T-helper 22 cell (primary cell): ENCODE measurements at places on chromosomes 1 and 21.

- DNase-seq = no peak
Observed at GRCh38 chr21:46210378-46211136, 18.0 kb downstream of the LSS start.

DNA sequence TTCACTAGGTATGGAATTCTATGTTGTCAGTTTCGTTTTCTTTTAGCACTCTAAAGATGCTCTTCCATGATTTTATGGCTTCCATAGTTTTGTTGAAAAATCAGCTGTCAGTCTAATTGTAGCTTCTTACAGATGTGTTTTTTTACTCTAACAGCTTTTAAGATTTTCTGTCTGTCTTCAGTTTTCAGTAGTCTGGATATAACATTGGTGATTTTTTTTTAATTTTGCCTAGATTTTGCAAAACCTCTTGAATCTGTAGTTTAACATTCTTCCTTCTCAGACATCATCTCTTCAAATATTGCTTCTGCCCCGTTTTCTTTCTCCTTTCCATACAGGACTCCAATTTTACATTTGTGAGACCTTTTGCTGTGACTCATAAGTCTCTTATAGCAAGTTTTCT is 17.9 kb upstream of the DYRK1A start:
- DNase-seq = no peak

- no peak for DNase-seq
Observed at GRCh38 chr1:64323882-64324281, 120.5 kb downstream of the UBE2U start.

GRCh38 chr1:235999259-235999925 is 65.5 kb downstream of the NID1 start:
- peak; percentile 85 for DNase-seq

GRCh38 chr1:48792961-48793360 is 16.3 kb upstream of the BEND5 start:
- no peak for DNase-seq

DNA sequence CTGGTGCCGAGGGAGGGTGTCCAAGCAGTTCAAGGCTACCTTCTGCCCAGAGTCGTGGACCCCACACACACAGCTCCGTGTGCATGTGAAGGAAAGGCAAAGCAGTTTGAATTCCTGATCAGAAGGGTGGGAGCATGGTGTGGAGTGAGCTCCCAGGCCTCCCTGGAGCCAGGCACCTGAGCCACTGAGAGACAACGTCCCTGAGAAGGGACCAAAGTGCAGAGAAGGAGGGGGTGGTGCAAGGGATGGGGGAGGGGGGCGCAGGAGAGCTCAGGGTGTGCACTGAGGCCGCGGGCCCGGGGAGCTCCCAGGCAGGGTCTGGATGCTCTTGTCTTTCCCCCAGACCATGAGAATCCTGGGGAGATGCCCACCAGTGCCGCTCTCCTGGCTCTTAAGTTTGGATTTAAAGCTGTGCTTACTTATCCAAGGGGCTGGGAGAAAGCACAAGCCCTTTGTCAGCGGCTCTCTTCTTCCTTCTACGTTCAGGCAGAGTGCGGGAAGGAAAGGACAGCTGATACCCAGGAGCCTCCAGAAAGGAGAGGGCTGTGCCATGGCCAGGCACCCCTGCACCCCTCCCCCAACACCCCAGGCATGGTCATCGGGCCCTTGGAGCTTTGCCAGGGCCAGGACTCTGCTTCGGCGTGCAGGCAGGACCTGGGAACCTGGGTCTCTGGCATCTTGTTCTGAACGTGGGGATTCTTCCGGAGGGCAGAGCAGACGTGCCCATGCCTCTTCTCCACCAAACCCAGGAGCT is 24.1 kb downstream of the ACTA1 start:
- DNase-seq = no peak

- DNase-seq = no peak
Observed at GRCh38 chr1:99565606-99566289, 80.2 kb upstream of the PALMD start.

DNA sequence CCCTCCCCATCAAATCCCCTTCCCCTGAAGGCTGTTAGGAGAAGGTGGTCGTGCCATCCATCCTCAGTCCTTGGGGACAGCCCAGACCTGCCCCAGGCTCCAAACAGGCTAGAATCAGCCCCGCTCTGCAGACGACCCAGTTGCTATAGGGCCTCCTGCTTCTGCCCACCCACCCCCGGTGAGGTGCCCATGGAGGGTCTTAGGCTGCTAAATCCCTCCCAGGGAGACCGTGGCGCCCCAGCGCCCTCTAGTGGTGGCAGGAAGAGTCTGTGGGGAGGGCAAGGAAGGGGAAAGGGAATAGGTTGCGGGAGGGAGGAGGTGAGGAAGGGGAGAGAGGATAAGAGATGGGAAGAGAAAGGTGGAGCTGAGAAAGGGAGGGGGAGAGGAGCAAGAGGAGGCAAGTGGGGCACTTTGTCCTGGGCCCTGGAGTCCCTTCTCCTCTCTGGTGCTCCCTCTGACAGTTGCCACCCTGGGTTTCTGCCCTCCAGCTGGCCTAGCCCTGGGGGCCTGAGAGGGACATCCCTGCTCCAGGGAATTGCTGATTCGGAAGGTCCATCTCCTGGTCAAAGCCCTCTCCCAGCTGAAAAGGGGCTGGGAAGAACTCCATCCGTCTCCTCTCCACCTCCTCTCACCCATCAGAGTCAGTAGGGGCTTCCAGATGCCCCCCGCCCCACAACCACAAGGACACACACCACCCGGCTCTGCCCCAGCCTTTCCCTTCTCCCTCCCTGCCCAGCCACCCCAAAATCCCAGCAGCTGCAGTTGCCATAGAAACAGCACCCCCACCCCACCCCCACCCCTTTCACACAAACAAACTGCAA is 55.4 kb downstream of the CAMK2N1 start:
- DNase-seq = no peak

- no peak for DNase-seq
Observed at GRCh38 chr21:45788637-45789506, 145.3 kb downstream of the PCBP3 start.

DNA sequence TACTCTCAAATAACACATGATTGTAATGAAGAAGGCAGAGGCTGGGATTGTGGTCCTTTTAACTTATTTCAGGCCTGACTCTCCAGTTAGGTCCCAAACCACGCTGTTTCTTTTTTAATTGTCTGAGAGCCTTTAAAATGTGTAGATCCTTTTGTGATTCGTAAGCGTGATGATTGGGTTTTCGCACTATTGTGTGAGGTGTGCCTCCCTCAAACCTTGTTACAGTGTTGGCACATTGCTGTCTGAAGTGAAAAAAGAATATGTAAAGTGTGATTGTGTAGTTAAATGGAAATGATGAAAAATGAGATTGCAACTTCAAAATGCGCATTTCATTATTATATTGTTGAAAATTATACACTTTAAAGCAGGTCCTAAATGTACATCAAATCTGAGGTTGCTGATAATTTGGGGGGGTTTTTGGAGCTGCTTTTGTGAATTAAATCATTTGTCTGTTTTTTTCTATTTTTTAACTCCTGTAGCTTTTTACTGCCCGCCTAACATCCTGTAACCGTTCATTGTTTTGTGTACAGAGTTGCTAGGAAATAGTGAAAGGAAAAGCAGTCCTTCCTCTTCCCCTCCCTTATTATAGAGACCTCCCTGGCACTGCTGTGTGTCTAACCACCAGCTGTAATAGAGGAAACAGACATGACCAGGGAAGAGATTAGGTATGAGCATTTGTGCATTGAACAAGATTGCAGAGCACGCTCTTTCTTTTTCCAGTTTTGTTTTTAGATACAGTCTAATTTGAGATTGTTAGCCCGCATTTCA is 43.3 kb downstream of the IARS2 start:
- DNase-seq = no peak

- DNase-seq = no peak
Observed at GRCh38 chr1:31751822-31752241, 12.3 kb downstream of the ADGRB2 start.

DNA sequence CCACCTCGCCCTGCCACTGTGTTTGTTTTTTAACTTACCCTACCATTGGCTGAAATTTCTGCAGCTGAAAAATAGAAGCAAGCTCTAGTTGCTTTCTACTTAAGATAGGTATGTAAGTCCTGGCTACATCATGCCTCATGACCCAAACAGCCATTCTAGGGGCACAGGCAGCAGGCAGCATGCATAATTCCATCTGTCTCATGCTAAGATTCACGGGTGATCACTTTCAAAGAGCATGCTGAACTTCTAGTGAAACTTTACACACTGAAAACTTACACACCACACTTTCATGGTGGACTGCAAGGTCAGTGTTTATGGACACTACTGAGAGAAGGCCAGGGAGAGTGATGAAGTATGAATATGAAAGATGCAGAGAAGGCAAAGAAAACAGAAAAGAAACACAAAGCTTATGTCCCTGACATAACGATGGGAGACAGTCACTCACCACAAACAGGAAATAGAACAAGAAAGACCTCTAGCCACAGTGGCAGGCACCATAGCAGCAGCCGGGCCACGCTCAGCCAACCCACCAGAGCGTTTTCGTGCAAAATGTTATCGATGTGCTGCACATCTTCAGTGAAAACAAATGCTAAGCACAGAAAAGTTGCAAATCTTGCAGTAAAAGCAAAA is 102.3 kb upstream of the TIAM1 start:
- peak; percentile 16 for DNase-seq

- no peak for DNase-seq
Observed at GRCh38 chr1:98924977-98925376, 79.7 kb downstream of the PLPPR5 start.

- no peak for DNase-seq
Observed at GRCh38 chr1:109997867-109998229, 13.3 kb downstream of the AHCYL1 start.

GRCh38 chr1:115023593-115023992 is 6.0 kb upstream of the TSHB start:
- DNase-seq = no peak

GRCh38 chr1:185468626-185469025 is 151.6 kb upstream of the IVNS1ABP start:
- no peak for DNase-seq

DNA sequence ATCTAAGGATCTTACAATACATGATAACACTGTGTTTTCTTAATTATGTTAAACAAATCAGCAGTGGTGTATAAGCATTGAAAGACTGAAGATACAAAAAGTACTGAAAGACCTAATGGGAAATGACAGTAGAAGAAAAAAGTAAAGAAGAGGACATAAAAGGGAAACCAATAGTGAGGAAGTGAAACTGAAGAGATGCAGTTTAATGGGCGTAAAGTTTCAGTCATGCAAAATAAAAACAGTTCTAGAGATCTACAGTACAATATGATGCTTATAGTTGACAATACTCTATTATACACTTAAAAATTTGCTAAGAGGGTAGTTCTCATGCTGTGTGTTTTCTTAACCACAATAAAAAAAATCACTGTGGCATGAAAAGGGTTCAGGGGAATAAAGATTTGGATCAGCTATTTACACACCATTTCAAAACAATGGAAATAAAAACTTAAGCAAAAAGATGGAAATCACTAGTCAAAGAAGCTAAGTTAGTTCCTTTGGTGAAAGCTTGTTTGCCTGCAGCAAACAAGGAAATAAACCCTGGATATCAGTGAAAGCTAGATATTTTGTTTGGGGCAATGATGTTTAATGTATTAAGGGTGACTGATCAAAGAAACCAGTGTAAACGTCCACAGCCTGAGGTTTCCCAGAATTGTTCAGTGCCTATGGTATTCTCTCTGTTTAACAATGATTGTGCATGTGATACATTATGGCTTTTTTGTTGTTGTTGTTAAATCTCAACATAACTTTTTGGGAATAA is 1160.8 kb upstream of the ADGRL2 start:
- no peak for DNase-seq

DNA sequence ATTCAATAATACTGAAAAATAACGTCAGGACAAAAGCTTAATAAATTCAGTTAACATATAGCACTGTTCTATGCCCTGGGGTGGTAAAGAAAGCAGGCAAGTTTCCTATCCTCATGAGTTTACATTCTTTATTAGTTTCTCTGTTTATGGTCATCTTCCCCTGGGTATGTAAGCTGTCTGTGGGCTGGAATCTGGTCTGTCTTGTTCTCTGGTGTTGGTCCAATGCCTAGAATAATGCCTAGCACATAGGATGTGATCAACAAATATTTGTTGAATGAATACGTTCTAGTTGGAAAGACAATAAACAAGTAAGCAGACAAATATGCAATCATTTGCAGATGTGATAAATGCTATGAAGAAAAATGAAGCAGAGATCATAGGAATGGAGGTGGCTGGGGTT is 7.2 kb upstream of the IGSF3 start:
- DNase-seq = no peak

- DNase-seq = no peak
Observed at GRCh38 chr1:36203554-36204346, 20.5 kb upstream of the THRAP3 start.

DNA sequence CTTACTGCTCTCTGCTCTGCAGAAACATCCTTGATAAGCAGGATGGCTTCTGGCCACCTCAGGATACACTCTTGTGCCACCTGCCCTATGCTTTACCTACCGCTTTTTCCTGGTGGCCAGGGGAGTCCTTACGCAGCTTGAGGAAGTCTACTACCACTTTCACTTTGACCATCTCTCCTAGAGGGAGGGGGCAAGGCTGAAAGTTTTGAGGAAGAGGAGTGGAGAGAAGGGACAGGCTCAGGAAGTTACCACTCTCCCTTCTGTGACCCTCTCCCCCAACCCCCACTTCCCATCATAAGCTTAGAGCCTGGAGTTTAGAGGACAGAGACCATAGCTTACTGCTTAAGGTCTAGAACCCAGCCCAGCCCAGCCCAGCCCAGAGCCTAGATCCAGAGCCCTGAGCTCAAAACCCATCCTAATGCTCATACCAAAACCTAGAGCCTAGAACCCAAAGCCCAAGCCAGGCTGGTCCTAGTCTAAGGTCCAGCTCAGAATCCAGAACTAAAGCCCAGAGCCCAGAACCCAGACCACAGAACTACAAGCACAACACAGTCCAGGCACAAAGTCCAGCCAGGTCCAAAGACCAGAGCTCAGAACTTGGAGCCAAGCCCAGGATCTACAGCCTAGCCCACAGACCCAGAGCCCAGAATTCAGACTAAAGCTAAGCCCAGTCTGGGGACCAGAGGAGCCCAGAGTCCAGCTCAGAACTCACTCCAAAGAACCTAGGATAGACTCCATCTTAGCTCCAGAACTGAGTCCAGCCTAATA is 18.0 kb upstream of the MFSD2A start:
- no peak for DNase-seq

GRCh38 chr1:204161609-204162493 is 4.3 kb downstream of the REN start:
- no peak for DNase-seq

GRCh38 chr1:21198929-21199328 is 22.2 kb upstream of the EIF4G3 start:
- no peak for DNase-seq

- no peak for DNase-seq
Observed at GRCh38 chr1:4003846-4004505, 103.9 kb upstream of the C1orf174 start.

DNA sequence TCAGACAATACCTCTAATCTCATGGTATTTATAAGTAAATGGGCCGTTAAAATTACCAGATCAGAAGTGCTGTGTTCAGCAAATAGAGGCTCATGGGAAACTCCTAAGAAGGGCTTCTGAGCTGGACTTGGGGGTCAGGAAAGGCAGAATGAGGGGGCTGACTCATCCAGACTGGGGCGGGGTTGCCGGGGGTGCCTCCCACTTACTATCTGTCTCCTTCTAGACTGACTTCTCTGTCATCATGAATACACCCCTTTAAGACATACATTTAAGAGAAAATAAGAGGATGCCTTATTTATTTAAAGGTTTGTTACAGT is 96.0 kb upstream of the ERRFI1 start:
- DNase-seq = no peak

GRCh38 chr1:198939956-198940355 is 301.1 kb downstream of the PTPRC start:
- DNase-seq = no peak

- no peak for DNase-seq
Observed at GRCh38 chr1:29279951-29280391, 43.6 kb downstream of the PTPRU start.
